Liver (tissue), 10 donors: ENCODE measurements at places on chromosomes 11 and 22. TPM values are rescaled to one million over a fixed set of nuclear protein-coding genes. Genes with fewer than 3 reads are reported as not detected.

Gene TECTA
- 0.93 TPM for total RNA-seq

DNA sequence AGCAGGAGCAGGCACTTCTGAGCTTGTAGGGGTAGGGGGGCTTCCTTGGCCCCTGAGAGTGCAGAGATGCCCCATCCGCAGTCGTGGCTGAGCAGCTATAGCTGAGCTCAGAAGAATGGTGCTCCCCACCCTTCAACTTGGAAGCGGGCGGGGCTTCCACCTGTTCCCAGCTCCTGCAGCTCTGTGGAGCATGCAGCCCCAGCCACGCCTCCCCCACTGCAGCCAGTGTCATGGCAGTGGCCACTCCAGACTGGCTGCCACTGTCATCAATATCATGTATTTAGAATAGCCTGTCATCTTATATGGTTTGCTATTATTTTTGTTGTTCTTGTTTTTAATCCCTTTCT lies 213.1 kb downstream of the LRRC4C start:
- no peak for DNase-seq

DNA sequence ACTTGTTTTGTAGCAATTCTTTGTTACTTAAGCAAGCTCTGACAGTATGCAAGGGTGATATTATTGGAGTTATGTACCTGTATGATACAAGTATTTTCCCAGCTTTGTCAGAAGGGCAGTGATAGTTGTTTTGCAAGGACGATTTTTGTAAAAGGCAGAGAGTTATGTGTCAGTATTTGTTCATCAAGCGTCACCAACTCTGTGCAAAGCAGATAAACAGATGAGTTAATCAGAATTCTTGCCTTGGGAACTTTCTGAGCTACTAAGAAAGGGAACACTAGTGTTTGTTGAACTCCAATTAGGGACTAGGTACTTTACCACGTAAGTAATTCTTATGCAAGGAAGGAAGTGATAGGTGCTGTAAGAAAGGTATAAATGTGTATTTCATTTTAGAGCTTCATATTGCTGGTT lies 1.4 kb downstream of the USP47 start:
- DNase-seq = no peak

GRCh38 chr11:79675081-79675480 lies 234.3 kb upstream of the TENM4 start:
- no peak for DNase-seq

DNA sequence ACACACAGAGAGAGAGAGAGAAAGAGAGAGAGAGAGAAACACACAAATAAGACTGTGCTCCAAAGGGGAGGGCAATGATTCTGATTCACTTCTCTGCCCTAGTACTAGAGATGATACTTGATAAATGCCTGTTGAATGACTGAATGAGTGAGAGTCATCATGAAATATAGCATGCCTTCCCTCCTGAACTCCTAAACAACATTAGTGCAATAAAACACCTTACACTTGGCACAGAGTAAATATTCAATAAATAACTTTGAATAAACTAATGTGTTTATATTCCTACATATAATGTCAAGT lies 511.2 kb upstream of the RAG2 start:
- no peak for DNase-seq

DNA sequence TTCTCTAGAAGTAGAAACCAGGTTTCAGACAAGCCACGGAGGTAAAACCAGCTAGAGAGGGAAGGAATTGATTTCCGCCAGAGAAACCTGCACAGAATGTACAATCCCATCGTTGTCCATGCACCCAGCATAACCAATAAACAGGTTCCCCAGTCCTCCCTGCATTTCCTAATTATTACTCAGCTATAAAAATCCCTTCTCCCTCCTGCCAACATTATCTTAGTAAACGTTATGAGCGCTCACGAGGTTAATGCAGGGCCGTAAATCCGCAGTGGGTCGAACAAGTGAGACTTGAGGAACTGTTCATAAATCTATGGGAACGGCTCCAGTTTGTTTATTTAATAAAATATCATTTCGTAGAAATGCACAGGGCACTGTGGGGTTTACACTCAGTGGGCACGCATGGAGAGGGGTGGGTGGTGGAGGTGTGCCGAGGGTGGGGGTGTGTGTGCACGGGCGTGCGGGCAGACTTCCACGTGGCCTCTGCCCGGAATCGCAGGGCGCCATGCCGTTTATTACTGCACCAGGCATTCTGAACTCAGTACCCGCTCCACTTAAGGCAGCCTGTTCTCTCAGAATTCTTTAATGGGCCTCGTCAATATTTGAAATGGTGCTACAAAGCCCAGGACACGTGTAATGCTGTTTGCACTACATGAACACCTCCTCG lies 257.3 kb downstream of the MIAT start:
- no peak for DNase-seq

- no peak for DNase-seq
Observed at GRCh38 chr11:76243193-76243956, 37.1 kb upstream of the WNT11 start.
